ENCODE measurements at places on chromosomes 6 and 20. TPM values are rescaled to one million over a fixed set of nuclear protein-coding genes. Genes with fewer than 3 reads are reported as not detected.

Gene PBOV1
- total RNA-seq = not detected

Gene HAO1
- total RNA-seq = not detected

Gene SPATA25
- 18.3 TPM for total RNA-seq

Gene PSMB8
- total RNA-seq = 24.5 TPM

Gene SLC17A5
- 17.9 TPM for total RNA-seq

Gene TINAG
- not detected for total RNA-seq

Gene COL9A3
- 63.4 TPM for total RNA-seq

Gene FRK
- total RNA-seq = 1.0 TPM
